ENCODE measurements at places on chromosomes 13 and 19.

GRCh38 chr13:102870677-102871415 lies 25.0 kb downstream of the ERCC5 start:
- DNase-seq, result peak; percentile 14

DNA sequence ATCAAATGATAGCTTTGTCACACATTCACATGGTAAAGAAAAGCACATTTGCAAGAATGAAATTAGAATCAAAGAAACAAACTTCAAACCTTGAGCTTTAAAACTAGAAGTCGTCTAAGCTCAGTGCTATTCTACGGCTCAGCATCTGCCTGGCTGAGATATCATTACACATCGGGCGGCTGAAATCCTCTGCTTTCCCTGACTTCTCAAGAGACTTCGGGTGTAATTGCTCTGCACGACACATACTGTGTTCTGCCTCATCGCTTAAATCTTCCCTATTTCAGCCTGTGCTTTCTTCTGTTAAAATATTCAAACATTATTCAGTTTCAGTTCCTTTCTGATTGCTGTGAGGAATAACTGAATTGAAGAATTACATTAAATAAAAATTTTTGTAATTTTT lies 265.3 kb downstream of the NALCN start:
- no peak for DNase-seq

GRCh38 chr19:49425922-49426592 lies 869 bp downstream of the GFY start:
- DNase-seq, result no peak

DNA sequence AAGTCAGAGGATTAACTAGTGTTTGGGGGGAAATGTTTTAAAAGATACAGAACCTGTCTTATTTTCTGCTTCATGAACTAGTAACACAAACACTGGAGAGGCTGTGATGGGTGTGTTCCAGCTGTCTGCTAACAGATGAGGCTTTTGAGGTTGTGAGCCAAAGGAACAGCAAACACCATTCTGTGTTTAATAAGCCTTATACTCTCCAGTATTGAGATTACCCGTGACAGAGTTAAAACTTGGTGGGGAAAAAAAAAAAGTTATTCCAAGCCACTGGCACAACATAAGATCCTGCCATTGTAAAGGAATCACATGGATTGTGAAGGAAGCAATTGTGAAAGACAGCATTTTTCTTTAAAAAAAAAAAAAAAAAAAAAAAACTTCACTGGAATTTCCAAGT lies 48.4 kb downstream of the KCTD12 start:
- DNase-seq, result no peak

DNA sequence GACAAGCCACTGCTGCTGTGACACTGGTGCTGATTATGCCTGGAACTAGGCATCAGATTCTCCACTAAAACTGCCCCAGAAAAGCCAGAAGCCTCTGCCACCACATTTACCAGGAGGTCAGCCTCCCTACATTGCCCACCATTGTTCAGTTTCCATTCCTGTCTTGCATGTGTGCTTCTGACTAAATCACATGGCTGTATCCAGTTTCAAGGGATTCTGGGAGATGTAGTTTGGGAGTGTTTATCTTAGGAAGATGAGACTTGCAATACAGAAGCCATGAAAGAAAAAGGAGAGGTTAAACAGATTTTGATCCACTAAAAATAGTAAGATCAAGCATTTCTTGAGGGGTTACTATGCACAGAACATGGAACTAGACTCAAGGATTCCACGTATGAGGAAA lies 40.7 kb upstream of the SERPINE3 start:
- no peak for DNase-seq

DNA sequence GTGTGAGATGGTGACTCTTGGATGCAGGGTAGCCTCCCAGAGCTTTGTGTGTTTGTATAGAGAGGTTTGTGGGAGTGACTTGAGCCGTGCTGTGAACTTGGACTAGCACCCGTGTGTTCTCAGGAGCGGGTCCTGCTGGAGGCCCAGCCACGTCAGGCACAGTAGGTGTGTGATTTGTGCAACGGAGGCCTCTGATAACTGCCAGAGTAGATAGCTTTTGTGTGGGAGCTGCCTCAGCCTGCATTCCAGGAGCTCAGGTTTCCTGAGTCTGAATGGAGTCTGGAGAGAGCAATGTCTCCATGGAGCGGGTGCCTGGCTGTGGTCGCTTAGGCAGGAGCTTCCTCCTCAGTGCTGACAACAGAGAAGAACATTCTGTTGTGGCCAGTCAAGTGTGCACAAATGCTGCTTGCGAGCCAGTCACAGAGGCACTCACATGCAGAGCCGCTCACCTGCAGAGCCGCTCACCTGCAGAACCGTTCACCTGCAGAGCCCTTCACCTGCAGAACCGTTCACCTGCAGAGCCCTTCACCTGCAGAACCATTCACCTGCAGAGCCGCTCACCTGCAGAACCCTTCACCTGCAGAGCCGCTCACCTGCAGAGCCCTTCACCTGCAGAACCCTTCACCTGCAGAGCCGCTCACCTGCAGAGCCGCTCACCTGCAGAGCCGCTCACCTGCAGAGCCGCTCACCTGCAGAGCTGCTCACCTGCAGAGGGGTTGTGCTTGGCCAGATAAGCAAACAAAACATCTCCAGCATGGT lies 32.6 kb downstream of the TFDP1 start:
- DNase-seq, result no peak

DNA sequence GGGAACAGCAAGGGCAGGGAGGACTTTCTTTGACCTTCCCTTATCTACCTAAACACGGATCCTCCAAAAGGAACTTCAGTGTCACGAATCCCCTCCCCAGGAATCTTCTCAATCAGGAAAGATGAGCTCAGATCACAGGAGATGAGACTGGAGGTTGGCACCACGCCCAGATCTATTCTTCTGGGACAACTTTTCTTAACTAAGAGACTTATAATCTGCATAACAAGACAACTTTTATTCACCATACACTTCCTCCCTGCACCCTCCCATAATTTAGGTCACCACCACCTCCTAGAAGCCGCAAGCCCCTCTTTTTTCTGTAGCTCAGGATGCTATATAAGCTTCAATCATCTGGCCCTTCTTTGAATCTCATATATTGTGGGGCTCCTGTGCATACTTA lies 19.2 kb upstream of the AKT2 start:
- no peak for DNase-seq

- DNase-seq, result no peak
Observed at GRCh38 chr13:27161980-27162379, 9.6 kb downstream of the USP12 start.

- DNase-seq, result no peak
Observed at GRCh38 chr13:75558145-75558840, 8.7 kb downstream of the UCHL3 start.

- DNase-seq, result no peak
Observed at GRCh38 chr19:44698492-44699201, at the start of gene CEACAM16. TSS of gene CEACAM16 (plus strand) at chr19:44699151. CDS start at chr19:44701457, 2,306 bp downstream.

- no peak for DNase-seq
Observed at GRCh38 chr13:39952249-39953233, 297.1 kb downstream of the COG6 start.

DNA sequence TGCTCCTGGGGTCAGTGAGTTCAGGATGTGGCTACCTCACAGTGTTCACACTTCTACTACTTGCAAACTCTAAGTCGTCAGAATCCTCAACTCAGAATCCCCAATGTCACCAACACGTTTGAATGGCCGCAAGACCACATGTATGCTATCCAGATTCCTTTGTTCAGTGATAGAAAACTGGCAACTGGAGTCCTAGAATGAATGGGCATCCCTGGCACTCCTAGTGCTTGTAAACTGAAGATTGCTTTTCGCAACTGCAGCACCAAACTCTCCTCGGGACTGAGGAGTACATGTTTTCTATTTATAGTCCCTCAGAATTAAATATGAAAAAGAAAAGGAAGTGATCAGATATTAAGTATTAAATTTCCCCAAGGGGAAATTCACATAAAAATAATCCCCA lies 4.9 kb downstream of the SMAD9 start:
- no peak for DNase-seq

- no peak for DNase-seq
Observed at GRCh38 chr19:1449467-1450442, at the start of gene APC2. TSS of gene APC2 (plus strand) at chr19:1450121. CDS start at chr19:1453002, 2,881 bp downstream.

DNA sequence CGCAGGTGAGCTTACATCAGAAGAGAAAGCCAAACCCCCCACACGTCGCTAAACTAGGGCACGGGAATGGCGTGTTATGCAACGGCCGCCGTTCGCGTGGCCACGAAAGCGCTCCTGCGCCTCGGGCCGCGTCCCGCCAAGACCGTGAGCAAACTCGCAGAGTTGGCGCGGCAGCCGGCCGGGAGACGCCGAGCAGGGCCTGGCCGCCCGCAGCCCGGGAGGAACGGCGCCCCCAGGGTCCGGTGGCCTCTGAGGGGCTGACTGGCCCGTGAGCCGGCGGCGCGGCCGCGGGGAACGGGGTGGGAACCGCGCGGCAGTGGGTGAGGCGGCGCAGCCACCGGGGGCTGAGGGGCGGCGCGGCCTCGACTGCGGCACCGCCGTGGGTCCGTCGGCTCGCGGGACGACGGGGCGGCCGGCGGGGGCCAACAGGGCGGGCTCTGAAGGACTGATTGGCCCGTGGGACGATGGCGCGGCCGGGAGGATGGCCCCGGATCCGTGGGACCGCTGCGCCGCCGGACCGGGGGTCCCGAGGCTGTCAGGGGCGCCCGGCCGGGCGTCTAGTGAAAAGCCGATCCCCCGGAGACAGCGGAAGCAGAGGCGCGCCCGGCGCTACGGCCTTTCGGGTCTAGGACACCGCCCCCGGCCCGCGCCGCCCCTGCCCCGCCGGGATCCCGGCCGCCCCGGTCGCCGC lies 903 bp downstream of the LATS2 start:
- no peak for DNase-seq

GRCh38 chr13:73355134-73355533 lies 296.3 kb downstream of the KLF5 start:
- no peak for DNase-seq

DNA sequence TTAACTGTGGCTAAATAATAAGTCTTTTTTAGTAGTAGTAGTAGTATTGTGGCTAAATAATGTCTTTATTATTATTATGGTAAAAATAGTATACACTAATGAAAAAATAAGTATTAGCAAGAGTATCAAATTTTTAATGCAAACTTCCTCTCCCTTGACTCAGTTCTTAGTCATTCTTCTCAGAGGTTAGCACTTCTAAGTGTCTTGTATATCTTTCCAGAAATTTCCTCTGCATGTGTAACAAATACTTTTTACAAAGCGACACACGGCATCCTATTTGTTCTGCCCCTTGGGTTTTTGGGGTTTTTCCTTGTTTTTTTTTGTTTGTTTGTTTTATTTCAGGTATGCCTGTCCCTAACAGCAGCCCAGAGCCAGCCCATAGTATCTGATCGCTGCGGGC lies 20.9 kb downstream of the SIN3B start:
- no peak for DNase-seq

- DNase-seq, result no peak
Observed at GRCh38 chr19:13646758-13647157, 117.6 kb upstream of the MRI1 start.

- DNase-seq, result no peak
Observed at GRCh38 chr13:107091428-107091827, 523.5 kb upstream of the ARGLU1 start.

- peak; percentile 24 for DNase-seq
Observed at GRCh38 chr19:15265850-15266248, 33.6 kb upstream of the EPHX3 start.

- DNase-seq, result no peak
Observed at GRCh38 chr13:101919541-101920181, 467.2 kb downstream of the ITGBL1 start.

Measured in amniotic stem cell (primary cell).